ENCODE measurements at places on chromosomes 1 and 21.

DNA sequence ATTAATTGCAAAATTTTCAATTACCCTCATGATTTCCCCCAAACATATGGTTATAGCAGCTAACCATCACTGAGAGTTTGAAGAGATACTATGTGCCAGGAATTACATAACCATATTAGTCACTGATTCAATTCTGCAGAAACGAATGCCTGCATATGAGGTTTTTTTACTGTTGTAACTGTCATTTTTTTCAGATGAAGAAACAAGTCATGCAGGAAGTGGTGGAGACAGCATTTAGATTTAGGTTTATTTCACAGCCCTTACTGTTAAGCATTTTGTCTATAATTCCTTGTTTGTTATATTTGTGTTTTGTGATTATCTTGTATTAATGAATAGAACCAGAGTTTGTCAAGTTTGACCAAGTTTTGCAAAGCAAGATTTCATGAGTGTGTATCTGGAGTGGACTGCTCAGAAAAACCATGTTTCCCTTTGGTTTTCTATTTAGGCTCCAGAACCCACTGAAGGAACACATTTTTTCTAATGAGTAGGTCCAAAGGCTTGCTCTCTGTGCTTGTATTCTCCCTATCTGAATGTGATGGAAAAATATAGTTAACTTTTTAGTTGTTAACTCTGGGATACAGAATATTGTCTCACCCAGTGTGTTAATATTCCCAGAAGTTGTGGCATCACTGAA lies 308.5 kb upstream of the ADAMTS5 start:
- DNase-seq, result no peak

GRCh38 chr1:19645411-19646251 lies 1.5 kb downstream of the NBL1 start:
- no peak for DNase-seq

DNA sequence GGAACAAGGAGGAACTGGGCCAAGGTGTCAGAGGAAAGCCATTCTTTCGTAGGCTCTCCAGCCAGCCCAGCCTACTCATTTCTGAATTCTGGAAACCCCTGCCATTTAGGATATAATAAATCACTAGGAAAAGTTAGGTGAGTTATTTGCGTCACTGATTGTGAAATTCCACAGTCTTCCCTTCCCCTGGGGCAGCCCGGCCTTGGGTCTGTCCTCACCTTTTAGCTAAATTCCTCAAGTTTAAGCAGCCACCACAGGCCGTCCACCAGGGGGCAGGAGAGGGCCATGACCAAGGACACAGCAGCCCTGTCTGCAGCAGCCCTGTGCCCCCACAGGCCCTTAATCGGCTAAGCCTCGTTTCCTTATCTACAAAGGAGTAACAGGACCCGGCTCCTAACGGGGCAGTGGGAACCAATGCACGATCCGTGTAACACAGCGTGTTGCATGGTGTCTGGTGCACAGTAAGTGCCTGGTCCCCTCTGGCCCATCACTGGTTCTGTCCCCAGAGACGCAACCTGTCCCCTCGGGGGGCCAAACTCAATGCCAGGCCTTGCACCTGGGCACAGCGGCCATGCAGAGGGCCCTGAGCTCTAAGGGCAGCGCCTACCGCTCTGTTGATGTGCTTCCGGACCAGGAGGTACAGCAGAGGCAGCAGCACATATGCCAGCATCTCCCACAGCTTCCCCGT lies 18.1 kb downstream of the GPR157 start:
- peak; percentile 91 for DNase-seq

GRCh38 chr1:183953031-183953430 lies 84.5 kb downstream of the COLGALT2 start:
- no peak for DNase-seq
